ENCODE measurements at places on chromosomes 16 and 17. TPM values are rescaled to one million over a fixed set of nuclear protein-coding genes. Genes with fewer than 3 reads are reported as not detected.

- no peak for DNase-seq
These were observed 2.8 kb downstream of the VAT1 start for GRCh38 chr17:43019418-43019817.

- DNase-seq, result no peak
These were observed 77.1 kb upstream of the DNAH17 start for GRCh38 chr17:78654325-78654724.

GRCh38 chr16:80940069-80940856 lies 66.4 kb downstream of the CMC2 start:
- DNase-seq, result no peak

- DNase-seq, result no peak
These were observed 1.1 kb downstream of the SLC12A4 start for GRCh38 chr16:67967183-67967957.

DNA sequence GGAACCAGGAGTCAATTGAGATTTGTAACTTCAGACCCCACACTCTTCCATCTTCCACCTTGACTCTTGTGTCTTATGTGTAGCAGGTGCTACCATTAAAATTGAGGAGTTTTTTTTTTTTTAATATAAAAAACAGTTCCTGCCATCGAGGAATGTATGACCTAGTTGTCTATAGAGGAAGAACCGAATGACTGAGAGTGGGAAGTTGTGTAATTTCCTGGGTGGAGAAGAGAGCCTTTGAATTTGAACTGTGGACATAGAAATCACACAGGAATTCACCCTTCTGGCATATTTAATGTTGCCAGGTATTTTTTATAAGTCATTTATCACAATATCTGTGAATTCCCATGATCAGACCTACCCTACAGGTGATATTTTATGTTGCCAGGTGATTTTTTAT lies 22.0 kb downstream of the SP2 start:
- no peak for DNase-seq

GRCh38 chr17:20128036-20128667 lies 119.0 kb downstream of the SPECC1 start:
- no peak for DNase-seq

DNA sequence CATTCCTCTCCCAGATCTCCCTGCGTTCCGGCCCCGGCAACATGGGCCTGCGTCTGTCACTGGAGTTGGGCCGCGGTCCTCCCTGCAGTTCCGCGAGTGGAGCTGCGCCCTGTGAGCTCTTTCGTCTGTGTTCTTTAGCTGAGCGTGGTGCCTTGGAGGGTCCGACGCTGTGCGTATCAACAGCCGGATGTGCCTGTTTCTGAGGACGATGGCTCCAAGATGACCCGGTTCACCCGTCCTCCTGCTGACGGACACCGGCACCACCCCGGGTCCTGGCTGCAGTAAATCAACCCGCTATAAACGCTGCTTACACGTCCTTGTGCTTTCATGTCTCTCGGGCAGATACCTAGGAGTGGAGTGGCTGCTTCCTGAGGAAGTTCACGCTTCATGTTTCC lies 44.8 kb upstream of the GNG13 start:
- DNase-seq, result no peak

DNA sequence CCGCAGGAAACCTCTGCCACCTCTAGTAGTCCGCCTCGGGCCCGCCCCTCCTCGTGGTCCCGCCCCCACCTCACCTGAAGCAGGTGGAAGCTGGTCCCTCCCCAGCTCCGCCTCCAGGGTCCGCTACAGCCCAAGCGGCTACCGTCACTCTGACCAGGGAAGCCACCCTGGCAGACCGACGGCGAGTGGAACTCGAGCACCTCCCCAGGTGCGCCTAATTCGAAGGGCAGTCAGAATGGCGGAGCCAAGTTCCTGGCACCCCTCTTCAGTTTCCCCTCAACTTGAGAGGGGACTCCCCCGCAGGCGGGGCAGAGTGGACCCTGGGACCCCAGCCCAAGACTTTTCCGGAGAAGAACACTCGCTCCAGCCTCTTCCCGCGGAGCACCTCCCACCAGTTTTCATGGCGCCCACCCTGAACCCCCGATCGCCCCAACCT lies 507 bp downstream of the FHOD1 start:
- peak; percentile 95 for DNase-seq

DNA sequence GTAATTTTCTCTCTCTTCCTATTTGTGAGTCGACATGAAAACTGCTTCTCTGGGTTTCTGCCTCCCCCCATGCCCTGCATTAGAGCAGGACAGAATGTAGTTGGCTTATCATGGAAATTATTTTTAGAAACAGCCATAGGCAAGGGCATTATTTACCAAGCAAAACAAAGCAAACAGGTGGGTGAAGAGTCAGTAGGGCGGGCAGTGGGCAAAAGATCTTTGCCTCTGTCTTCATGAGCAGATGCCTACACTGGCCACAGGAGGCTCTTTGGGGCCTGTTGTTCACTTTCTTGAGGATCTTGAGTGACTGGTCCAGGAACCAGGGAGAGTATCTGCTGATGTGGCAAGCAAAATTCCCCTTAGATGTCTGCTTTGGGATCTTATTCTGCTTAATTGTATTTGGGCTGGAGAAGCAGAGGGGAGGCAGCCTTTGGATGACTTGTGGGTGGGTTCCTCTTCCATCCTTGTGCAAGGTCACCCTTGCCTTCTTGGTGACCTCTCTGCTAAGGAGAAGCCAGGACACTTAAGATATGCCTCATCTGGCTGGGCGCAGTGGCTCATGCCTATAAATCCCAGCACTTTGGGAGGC lies 42.5 kb upstream of the CLEC19A start:
- no peak for DNase-seq

DNA sequence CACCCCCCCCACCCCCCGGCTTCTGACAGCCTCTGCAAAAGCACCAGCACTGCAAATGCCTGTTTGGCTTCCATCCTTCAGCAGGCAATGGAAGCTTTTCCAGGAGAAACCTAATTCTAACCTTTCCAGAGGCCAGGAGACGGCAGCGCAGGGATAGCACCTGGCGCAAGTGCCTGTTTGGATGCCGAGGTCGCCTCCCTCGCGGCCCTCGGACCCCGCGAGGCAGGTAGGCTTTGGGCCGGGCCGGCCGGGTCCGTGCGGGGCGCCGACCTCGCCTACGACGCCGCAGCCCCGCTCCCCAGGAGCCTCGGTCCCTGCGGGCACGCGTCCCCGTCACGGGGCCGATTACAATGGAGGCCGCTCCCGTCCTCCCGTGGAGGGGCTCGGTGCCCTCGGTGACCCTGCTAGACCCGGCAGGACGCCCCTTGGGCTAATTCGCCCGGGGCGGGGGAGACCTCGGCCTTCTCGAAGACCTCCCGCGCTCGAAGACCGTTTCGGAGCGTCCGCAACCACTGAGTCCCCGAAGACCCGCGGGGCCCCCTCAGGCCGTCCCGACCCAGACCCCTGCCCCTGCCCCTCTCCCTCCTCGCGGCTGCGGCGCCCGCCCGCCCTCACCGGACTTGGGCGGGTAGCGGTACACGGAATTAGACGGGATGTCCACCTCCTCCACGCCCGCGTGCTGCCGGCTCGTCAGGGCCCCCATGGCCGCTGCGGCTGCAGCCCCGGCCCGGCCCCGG lies 587 bp downstream of the RNF157 start:
- no peak for DNase-seq

DNA sequence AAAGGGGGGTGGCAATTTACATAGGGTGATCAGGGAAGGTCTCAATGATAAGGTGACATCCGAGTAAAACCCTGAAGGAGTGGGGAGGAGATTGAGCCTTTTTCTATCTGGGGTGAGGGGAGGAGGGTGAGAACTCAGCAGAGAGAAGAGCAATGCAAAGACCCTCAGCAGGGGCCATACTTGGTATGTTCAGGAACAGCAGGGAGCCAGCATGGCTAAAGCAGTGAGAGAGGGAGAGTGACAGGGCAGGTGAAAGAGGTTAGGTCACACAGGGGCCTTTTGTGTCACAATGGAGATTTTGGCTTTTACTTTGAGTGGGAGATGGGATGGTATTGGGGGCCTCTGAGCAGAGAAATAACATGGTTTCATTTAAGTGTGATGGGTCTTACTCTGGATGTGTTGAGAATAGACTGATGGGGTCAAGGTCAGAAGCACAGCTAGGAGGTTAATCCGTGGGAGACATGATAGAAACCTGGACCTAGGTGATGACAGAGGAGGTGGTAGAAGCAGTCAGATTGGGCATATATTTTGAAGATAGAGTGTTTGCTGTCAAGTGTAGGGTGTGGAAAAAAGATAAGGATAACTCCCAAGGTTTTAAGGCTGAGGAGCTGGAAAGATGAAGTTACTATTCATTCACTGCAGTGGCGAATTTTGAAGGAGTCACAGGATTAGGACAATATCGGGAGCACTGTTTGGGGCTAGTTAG lies 6.2 kb downstream of the SP2 start:
- no peak for DNase-seq

DNA sequence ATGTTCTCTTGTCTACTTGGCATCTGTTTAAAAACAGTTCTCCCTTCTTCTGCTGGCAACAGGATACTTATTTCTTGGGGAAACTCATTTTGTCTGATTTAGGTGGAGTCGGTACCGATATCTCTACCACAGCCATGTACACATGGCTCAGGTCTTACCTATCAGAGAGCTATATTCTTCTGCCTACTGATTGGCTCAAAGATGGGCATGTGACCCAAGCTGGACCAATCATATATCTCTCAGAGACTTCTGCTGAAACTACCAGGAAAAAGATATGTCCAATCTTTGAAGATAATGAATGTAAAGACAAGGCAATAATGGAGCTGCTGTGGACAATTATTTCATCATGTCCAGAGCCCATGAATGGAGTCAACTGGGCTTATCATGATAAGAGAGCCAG lies 21.6 kb upstream of the SHISA9 start:
- DNase-seq, result no peak

DNA sequence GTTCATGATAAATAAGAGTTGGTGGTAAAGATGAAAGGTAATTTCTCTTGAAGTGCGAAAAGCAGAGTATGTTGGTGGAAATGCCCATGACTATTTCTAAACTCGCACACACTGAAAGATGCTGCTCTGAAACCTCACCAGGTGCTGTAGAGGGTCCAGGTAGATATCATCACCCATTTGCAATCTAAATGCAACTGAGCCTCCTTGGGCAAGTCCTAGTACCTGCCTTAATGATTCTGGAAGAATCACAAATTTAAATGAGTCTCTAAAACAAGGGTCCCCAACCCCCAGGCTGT lies 5.9 kb upstream of the MMD start:
- no peak for DNase-seq

- no peak for DNase-seq
These were observed 36.5 kb downstream of the FA2H start for GRCh38 chr16:74738113-74738541.

DNA sequence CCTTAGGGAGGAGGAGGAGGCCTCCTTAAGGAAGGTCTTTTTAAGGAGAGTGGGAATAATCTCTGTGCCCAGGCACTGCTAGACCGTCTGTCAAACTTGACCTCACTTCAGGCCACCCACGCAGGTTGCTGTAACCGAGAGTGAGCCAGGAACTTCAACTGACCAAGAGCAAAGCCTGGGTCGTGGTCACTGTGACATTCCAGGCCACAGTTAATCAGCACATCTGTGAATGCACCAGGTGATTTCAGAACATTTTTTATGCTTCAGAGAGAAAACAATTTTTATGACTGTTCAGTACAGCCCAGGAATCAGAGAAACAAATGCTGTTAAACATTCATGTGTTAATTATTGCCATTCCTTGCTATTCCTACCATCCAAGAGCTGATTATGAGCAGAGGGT lies 226.6 kb upstream of the ASIC2 start:
- no peak for DNase-seq

- no peak for DNase-seq
These were observed 132.0 kb downstream of the BRIP1 start for GRCh38 chr17:61731330-61731729.

- no peak for DNase-seq
These were observed 33.7 kb downstream of the CPSF4L start for GRCh38 chr17:73227944-73228343.

- DNase-seq, result peak; percentile 65
These were observed 4.9 kb upstream of the ACTG1 start for GRCh38 chr17:81517339-81518112.

GRCh38 chr16:53055541-53056391 lies 975 bp downstream of the CHD9 start:
- peak; percentile 67 for DNase-seq

DNA sequence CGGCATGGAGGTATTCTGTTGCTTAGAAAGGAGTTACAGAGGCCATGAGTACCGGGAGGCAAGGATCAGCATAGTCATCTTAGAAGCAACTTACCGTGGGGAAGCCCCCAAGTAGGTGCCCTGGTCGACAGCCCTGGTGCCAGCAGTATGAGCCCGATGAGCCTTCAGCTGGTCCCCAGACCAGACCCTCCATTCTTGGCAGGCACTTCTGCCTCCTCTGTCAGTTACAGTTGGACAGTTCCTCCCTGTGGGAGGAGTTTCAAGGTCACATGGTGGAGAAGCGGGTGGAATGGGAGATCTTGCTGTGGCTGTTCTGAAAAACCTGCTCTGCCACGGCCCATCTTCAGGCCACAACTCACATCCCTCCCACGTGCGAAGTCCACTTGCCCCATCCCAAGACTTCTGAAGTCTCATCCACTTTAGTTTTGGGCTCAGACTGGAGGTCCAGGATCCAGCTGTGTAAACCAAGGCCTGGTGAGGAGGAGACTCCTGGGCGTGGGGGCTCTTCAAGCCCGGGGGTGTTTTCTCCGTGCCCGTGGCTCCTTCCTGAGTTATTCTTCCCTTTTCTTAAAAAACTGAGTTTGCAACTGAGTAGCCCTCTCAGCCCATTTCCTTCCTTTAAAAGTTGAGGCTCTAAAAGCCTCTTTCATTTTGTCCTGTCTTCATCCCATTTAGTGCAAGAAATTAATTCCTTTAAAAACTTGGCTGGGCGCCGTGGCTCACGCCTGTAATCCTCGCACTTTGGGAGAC lies 133.5 kb downstream of the SEC14L1 start:
- DNase-seq, result no peak

DNA sequence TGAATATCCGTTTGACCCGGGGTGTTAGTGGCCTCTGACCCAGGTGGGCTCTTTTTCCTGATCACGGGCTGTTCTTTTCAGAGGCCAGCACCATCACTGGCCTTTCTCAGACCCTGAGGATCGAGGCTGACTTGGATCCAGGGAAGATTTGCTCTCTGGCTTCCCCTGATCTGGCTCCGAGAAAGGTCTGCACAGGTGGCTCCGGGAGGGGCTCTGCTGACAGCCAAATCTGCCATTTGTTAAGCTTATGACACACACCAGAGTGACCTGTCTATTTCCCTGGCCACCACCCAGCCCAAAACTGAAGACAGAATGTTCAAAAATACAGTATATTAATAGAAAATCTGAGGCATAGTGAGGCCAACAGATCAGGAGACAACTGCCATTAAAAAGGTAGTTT lies 221.8 kb upstream of the TNRC6C start:
- DNase-seq, result no peak

- no peak for DNase-seq
These were observed 62.7 kb upstream of the ADORA2B start for GRCh38 chr17:15882058-15882720.

- no peak for DNase-seq
These were observed 33.1 kb downstream of the WIPI1 start for GRCh38 chr17:68424203-68424602.

- peak; percentile 33 for DNase-seq
These were observed 481 bp downstream of the CNTROB start for GRCh38 chr17:7932483-7932891.

- DNase-seq, result no peak
These were observed 10.8 kb downstream of the ZNF469 start for GRCh38 chr16:88393571-88393970.

HEATR9 gene
- not detected for total RNA-seq

DRC3 gene
- 1.3 TPM for total RNA-seq

LGALS9 gene
- total RNA-seq, result 230 TPM

ESRP2 gene
- total RNA-seq, result 120 TPM

ICAM2 gene
- total RNA-seq, result 6.9 TPM

FKBP10 gene
- 10.8 TPM for total RNA-seq

KRT9 gene
- total RNA-seq, result not detected

PRSS36 gene
- 9.7 TPM for total RNA-seq

DNASE1 gene
- total RNA-seq, result 18.1 TPM

RSL1D1 gene
- total RNA-seq, result 91.6 TPM

TBC1D28 gene
- total RNA-seq, result not detected

STAT5B gene
- 34.2 TPM for total RNA-seq

UBB gene
- 1,930 TPM for total RNA-seq
